ENCODE measurements at places on chromosomes 7 and 10. TPM values are rescaled to one million over a fixed set of nuclear protein-coding genes. Genes with fewer than 3 reads are reported as not detected.

The TMEM229A gene
- not detected for total RNA-seq

The GNGT1 gene
- total RNA-seq, result not detected

The CALML3 gene
- total RNA-seq, result not detected

The PTF1A gene
- not detected for total RNA-seq

The LRRC18 gene
- not detected for total RNA-seq

The HOGA1 gene
- not detected for total RNA-seq

The PLAU gene
- 0.60 TPM for total RNA-seq

The SPDYE2B gene
- not detected for total RNA-seq

The AZGP1 gene
- not detected for total RNA-seq

The CDK1 gene
- total RNA-seq, result 104 TPM

The NYAP1 gene
- 0.37 TPM for total RNA-seq

The TBX20 gene
- total RNA-seq, result 0.15 TPM

The VGF gene
- total RNA-seq, result 0.10 TPM

The CNNM2 gene
- 6.6 TPM for total RNA-seq

The BCL7B gene
- total RNA-seq, result 80.6 TPM

The IFIT1B gene
- total RNA-seq, result not detected

The CLDN12 gene
- total RNA-seq, result 4.4 TPM

- DNase-seq, result no peak
Observed at GRCh38 chr10:95693071-95693667, 558 bp downstream of the TCTN3 start.

DNA sequence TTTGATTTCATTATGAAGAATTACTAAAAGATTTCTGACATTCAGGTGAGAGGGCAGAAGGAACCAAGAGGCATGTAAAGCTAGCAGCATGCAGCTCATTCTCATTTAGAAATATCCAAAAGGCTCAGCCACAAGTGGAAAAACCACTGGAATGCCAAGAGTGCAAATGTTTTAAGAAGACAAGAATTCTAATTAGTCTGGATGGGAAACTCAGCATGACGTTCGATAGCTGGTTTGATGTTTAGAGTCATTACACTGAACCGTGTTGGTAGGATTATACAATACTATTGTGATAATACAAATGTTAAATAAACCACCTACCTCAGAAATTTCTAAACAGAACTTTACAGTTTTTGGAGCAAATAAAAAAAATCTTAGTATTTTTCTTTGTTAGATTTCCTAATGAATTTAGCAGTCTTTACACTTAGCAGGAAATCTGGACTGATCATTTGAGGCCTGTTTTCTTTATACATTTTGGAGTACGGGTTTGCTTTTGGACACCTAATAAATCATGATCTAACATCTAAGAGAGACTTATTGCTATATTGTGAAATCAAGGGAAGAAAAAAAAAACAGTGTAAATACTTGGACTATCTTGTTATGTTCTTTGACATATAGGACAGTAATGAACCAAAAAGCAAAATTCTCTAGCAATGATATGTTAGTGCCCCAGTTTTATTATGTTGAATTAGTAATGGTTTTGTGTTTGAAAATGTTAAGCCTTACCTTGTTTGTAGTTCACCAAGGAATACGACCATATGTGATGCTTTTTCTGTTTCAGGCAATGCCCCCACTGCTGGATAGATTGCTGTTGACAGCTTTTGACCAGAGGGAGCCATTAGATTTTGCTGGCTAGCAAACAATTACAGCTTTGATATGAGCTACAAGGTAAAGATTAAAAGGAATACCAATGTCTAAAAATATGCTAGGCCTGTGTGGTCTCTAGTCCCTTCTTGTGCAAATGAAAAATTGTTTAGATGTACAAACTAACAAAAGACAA, 354.1 kb upstream of the SEMA3A start:
- DNase-seq, result no peak

- DNase-seq, result no peak
Observed at GRCh38 chr10:92822060-92822634, 26.2 kb upstream of the EXOC6 start.

DNA sequence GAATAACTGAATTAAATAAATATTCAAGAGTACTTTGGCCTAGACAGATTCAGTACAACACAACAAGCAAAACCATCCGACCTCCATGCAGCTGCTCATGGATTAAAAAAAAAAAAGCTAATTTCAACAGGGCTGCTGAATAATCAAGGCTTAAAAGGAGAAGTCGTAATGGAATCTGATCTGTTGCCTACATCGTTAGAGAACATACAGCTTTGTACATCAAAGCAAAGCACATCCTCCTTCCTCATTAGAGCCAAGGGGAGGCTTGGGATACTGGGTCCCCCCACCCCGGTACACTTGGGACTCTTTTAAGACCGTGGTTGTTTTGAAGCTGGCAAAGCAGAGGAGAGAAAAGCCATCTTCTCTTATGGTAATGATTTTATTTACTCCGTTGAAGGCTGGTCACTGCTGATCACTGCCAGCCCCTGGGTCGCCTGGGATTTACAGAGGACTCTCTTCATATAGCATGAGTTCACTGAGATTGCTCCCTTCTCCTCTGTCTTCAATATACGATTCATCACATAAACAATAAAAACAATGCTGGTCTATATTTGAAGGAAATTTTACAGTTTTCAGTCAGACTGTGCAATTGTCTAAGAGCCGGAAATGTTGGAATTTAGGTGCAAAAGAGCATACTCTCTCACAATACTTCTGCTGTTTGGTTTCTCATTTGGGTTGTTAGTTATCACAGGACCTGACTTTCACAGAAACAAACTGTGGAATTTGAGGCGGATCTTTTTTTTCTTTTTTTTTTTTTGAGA, 148.8 kb downstream of the FAM107B start:
- DNase-seq, result no peak

DNA sequence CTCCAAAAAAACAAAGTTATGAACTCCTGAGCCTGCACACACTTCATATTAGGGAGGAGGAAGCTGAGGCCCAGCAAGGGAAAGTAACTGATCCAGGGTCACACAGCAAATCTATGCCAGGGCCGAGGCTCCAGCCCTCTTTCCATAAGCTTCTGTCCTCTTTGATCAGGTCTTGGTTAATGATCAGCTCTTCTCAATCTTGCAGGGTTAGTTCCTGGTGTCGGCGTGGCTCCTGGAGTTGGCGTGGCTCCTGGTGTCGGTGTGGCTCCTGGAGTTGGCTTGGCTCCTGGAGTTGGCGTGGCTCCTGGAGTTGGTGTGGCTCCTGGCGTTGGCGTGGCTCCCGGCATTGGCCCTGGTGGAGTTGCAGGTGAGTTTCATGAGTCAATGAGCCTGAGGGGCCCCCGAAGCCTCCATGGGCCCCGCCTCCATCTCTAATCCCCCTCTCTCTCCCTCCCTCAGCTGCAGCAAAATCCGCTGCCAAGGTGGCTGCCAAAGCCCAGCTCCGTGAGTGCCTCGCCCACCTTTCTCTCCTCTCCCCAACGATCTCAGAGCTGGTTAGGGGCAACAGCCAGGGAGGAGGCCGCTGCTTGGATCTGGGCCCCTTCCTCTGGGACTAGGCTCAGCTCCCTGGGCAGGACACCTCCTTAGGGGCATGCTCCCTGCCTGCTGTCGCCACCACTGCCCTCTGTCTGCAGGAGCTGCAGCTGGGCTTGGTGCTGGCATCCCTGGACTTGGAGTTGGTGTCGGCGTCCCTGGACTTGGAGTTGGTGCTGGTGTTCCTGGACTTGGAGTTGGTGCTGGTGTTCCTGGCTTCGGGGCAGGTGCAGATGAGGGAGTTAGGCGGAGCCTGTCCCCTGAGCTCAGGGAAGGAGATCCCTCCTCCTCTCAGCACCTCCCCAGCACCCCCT, 23.7 kb upstream of the LIMK1 start:
- no peak for DNase-seq

GRCh38 chr7:132226046-132226956, 350.0 kb downstream of the PLXNA4 start:
- no peak for DNase-seq

GRCh38 chr7:151518105-151518946, 1.4 kb downstream of the RHEB start:
- peak; percentile 26 for DNase-seq

- DNase-seq, result no peak
Observed at GRCh38 chr10:130808243-130808642, 503.3 kb downstream of the TCERG1L start.

DNA sequence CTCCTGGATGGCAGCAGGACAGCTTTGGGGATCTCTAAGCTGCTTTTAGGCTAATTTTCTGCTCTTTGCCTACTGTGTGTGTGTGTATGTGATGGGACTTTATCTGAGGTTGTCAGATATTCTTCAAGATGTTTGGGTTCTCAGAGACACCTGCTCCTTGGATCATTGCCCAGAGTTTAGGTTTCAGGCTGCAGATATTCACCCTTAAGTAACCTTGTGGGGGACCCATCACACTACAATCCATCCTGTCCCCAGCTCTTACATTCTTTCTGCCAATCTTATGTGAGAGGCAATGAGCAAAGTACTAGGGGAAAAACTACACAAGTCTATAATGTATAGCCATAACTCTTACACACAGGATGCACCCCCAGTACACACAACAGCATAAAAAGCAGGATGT, 263.0 kb upstream of the ZWINT start:
- no peak for DNase-seq

DNA sequence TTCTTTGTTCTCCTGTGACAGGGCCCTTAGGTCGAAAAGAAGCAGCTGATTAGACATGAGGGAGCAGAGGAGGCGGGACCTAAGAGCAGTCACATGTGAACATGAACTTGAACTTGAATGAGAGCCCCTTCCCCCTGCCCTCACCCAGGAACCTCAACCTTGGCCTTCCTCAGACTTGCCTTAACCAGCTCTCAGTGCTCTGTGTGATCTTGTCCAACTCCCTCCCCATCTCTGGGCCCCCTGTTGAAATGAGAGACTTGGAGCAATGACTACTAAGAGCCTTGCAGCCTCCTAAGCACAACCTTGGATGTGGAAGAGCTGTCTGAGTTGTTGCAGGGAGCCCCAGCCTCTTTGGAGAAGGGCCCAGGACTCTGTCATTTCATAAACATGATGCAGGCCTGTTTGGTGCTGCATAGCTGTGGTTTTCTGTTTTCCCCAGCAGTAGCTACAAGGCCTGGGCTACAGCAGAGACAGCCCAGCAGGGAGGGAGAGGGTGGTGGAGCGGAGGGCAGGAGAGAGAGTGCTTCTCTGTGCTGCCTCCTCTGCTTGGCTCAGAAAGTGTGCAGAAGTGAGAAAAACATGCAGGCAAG, 123.9 kb upstream of the ZMIZ1 start:
- DNase-seq, result no peak

- DNase-seq, result no peak
Observed at GRCh38 chr7:53398566-53398965, 363.1 kb downstream of the POM121L12 start.

GRCh38 chr10:132383101-132383500, 13.9 kb upstream of the PWWP2B start:
- DNase-seq, result no peak

DNA sequence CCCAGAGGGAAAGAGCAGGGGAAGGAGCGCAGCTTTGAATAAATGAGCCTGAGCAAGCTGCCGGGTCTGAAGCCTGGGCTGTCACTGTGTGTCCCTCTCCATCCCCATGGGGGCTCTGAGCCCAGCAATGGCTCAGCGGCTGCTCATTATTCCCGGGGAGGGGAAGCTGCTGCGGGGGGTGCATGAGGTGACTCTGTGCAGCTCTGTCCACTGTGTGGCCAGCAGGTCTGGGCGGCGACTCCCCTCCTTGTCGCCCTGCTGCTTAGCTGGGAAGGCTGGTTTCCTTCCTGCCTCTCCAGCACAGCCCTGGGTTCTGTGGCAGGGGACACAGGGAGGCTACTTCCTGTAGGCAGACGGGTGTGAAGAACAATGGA, 234.2 kb downstream of the PRPF18 start:
- DNase-seq, result no peak

- no peak for DNase-seq
Observed at GRCh38 chr10:33706191-33706590, 371.7 kb upstream of the NRP1 start.

DNA sequence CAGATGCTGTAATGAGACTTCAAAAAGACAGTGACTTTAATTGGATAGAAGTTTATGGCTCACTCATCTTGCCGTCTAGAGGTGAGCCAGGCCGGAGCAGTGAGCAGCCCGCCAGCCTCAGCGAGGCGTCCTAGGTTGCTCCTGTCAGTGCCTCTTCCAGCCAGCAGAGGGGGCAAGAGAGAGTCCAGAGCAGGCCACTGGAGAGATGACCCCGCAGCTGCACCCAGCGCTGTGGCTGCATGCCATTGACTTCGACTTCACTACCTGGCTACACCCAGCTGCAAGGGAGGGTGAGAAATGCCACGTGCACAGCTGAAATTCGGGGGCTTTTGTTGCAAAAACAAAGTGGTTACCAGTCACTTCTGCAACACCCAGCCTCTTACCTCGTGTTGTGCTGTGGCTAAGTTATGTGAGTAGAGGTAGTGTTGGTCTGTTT, 26.5 kb downstream of the NUB1 start:
- peak; percentile 64 for DNase-seq

DNA sequence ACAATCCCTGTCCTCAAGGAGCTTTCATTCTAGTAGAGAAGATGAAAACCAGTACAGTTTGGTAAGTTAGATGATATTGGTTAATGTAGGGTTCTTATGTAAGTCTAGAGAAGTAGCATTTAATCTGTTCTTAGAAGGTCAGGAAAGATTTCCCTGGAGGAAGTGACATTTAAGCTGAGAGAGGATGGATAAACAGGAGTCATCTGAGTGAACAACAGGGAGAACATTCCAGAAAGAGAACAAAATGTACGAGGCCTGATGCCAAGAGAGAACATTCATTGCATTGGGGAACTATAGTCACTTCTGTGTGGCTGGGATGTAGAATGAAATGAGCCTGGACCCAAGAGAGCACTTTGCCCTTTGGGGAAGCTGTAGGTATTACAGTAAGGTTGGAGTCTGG, 88.0 kb downstream of the CFTR start:
- DNase-seq, result no peak

DNA sequence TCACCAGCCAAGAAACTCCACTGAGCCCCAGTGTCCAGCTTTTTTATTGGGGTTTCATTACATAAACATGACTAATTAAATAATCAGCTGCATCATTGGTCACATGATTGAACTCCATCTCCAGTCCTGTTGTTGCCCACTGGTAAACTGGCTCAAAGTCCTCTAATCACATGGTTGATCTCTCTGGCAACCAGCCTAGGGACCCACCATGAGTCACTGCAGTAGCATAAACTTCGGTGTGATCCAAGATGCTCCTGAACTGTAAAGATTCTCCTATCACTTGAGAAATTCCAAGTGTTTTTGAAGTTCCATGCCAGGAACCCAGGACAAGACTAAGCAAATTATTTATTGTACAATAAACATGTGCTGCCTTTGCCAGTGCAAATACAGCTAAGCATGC, 130.4 kb upstream of the AUTS2 start:
- no peak for DNase-seq

DNA sequence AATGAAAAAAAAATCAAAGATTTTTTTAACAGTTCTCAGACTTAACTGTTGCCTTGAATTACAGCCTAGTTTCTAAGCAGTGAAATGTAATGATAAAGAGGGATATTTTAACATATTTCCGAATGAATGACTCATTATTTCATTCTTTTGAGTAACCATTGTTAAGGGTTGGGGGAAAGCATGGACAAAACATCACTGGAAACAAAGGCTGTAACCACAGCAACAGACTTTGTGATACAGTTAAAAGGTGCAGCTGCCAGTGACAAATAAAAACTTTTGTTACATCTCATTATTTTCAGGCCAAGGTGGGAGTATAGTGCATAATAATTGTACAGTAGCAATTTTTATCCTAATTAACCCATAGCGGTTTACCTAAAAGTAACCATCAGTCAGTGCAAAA, 172.6 kb downstream of the LRRTM3 start:
- DNase-seq, result no peak

- no peak for DNase-seq
Observed at GRCh38 chr7:69736126-69736810, 138.0 kb downstream of the AUTS2 start.

- DNase-seq, result no peak
Observed at GRCh38 chr7:31102151-31102972, 50.3 kb downstream of the ADCYAP1R1 start.

GRCh38 chr7:87316097-87316700, 29.3 kb upstream of the CROT start:
- DNase-seq, result no peak

All from activated T-helper 1 cell treated with anti-CD3 and anti-CD28 coated beads, Interleukin-12 subunit alpha, Interleukin-12 subunit beta, Interleukin-2, Interleukin-4 antibody, amounts not matched to agents 30 ng/mL and 10 ng/mL and 1 ng/mL, durations not matched to agents 14 hours and 24 hours and 36 hours (primary cell).